ENCODE measurements at places on chromosomes 1 and 21.

DNA sequence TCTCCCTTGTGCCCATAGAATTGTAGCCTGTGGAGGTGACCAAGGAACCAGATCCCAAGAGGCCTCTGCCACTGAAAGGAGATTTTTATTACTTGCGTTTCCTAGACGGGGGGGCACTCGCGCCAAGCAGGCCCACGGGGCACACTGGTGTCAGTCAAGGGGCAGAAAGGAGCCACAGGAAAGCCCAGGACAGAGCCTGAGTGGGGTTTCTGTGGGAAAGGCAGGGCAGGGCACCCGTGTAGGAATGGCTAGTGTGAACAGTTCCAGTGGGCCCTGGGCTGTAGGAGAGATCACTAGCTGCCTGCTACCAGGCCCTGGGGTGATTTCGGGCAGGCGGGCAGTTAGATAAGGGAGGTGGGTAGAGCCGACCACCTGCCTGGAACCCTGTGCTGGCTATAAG is 70.8 kb downstream of the ADARB1 start:
- DNase-seq, result no peak

- DNase-seq, result no peak
Measured at GRCh38 chr21:45301521-45302081, 13.9 kb upstream of the POFUT2 start.

DNA sequence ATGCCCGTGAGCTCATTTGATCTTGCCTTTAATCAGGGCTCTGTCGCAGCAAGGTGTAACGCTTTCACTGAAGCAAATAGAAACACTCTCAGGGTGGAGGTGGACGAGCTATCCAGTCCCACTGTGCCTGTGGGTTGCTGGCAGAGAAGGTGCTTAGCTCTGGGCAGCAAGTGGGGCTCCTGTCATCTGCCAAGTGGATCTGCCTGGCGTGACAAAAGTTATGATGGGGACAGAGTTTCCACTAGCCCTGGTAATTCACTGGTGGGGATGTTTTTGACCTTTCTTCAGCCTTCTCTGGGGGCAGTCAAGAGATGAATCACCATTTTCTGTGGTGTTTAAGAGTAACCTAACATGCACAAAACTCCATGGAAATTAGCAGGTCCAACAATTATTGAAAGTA is 71.3 kb upstream of the EDEM3 start:
- no peak for DNase-seq

DNA sequence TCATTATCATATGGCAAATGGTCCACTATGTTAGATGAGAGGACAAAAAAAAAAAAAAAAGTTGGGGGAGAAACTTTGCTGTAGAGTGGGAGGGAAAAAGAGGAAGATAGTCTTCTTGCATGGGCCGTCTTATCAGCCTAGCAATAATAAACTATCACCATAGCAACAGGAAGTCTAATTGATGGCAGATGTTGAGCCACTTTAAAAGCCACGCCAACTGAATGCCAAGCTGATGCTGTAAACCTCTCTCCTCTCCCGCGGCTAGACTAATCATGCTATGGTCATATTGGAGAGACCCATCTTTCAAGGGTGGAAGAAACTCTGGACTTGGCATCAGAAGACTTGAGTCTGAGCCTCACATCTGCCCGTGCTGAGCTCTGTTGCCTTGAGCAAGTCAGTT is 122.2 kb upstream of the HOOK1 start:
- DNase-seq, result peak; percentile 90

GRCh38 chr1:24277420-24278169 is 41.6 kb upstream of the GRHL3 start:
- DNase-seq, result no peak

- DNase-seq, result peak; percentile 60
Measured at GRCh38 chr1:19454265-19455146, 30.8 kb downstream of the CAPZB start.

GRCh38 chr1:161172776-161173376 is 4.4 kb downstream of the B4GALT3 start:
- DNase-seq, result peak; percentile 70

GRCh38 chr1:240613356-240614142 is 1.6 kb upstream of the GREM2 start:
- no peak for DNase-seq

- no peak for DNase-seq
Measured at GRCh38 chr1:164622068-164622845, 63.3 kb downstream of the PBX1 start.

DNA sequence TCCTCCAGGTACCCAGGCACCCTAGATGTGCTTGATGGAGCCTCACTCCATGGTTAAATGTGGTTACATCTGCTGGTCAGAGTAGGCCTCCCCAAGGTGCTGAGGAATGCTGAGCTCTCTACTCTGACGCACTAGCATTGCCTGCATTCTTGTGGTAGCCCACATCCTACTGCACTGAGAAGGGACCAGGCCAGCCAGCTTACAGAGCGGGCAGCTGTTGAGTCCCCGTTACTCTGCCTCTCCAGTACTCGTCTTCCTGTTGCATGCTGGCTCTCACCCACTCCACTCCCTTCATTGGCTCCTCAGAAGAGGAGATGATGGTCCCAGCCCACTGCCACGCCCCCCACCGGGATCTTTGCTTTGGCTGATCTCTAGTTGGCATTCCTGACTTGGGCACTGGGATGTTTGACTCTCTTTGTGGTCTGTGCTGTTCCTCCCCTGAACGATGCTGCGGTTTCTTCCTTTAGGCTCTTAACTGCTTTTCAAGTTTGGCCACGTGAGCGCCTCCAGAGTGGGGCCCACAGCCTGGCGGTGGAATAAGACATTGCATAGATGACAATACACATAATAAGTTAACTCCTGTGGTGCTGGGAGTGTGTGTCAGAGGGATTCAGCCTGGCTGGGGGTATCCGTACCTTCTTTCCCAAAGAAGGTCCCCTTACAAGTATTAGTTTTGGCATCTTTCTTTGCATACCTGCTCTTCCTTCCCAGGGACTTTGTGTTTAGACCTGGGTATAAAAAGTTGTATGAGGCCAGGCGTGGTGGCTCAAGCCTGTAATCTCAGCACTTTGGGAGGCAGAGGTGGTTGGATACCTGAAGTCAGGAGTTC is 18.6 kb downstream of the AZIN2 start:
- DNase-seq, result peak; percentile 100

GRCh38 chr21:14754259-14754604 is 208.1 kb upstream of the SAMSN1 start:
- DNase-seq, result no peak

GRCh38 chr21:45950740-45951515 is 30.6 kb upstream of the COL6A1 start:
- no peak for DNase-seq

GRCh38 chr1:10940451-10940804 is 72.0 kb upstream of the TARDBP start:
- DNase-seq, result no peak

DNA sequence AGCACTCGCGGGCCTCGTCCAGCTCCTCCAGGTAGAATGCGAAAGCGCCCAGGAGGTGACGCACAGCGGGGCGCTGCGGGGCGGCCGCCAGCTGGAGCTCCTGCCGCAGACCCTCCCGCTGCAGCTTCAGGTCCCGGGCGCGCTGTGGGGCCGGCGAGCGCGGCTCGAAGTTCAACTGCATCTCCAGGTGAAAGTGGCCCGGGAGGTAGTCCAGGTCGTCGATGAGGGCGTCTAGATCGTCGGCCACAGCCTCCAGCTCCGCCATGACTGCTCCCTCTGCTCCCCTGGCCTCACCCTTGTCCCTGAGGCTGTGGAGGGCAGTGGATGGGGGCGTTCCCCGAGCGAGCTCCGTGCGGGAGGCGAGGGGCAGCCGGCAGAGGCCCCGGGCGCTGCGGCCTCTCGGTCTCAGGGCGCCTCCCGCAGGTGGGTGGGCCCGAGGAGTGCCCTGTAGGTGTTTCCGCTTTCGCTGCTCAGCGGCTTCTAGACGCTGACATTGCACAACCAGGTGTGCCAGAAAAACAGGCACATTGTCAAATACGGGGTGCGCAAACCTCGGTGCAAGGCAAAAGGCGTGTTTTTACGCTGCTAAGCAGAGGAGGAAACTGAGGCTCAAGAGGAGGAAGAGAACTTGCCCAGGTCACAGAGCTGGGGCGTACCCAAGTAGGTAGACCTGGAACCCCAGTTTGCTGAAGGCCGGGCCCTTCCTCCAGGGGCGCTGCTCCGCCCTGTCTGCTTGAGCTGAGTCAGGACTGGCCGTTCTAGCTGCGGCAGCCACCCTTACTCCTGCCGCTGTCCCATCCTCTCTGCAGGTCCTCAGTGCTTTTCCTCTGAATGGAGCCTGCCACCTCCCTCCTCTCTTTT is at the start of gene TTC22:
Gene TTC22, minus strand, starts transcription at position 425 of the 861 bp plus-strand sequence. Its CDS starts 160 bp downstream, at position 265.
- DNase-seq, result no peak

GRCh38 chr1:221719987-221720386 is 21.9 kb downstream of the DUSP10 start:
- DNase-seq, result no peak

DNA sequence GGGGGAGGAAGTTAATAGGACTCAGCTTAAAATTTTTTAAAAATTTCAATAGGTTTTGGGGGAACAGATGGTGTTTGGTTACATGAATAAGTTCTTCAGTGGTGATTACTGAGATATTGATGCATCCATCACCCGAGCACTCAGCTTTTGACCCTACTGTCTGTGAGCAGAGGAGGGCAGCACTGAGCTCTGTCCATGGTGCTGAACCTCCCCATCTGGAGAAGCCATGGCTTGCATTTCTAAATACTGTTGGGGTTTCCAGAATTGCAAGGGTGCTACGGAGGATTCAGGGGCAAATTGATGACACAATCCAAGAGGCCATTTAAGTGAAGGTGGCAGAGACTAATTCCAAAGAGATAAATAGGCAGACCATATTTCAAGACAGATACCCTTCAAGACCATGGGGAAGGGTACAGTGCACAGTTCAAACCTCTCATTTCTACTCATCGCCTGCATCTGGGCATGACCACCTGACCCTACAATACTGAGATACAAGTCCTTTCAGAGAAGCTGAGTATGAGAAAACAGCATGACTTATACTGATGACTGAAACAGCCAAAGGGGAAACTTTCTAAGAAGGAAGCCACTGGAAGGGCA is 17.2 kb downstream of the SYT2 start:
- DNase-seq, result peak; percentile 81

GRCh38 chr1:112253366-112253765 is 142.6 kb upstream of the CTTNBP2NL start:
- DNase-seq, result no peak

GRCh38 chr1:182569939-182570610 is 19.0 kb downstream of the RNASEL start:
- DNase-seq, result no peak

GRCh38 chr1:41658431-41659158 is 174.1 kb upstream of the EDN2 start:
- no peak for DNase-seq

DNA sequence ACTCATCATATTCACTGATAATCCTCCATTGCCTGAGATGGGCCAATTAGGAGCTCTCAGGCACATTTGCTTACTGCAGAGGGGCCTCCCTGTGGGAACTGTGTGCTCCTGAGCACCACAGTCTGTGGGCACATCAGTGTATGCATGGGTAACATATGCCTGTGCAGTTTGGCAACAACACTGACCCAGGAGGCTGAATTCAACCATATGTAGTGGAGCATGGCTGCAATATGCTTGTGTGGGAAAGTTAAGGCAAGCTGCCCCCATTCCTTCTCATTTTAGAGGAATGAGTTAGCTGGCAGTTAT is 11.8 kb upstream of the FMOD start:
- no peak for DNase-seq

GRCh38 chr1:246460406-246460805 is 46.7 kb downstream of the SMYD3 start:
- DNase-seq, result no peak

DNA sequence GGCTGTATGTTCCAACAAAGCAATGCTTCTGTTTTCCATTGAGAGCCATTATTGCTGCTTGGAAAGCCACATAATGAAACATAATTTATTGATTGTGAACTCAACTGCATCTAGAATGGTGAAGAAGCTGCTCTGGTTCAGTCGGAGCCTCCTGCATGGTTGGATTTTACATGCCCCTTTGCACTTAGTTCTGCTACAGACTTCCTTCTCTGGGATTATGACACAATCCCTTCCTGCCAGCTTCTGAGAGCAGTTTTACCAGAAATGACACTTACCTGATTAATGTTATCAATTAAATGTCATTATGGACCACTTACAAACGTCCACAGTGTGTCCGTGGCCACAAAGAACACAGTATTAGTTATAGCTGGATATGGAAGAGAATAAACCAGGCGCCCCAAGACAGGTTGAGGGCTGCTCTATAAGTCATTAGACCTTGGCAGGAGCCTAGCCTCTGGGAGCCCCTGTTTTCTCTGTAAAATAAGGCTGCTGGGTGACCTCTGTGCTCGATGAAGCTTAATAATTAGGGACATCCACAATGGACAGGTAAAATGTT is 7.0 kb upstream of the CD58 start:
- no peak for DNase-seq

GRCh38 chr1:174877208-174877673 is 122.5 kb upstream of the CACYBP start:
- no peak for DNase-seq

DNA sequence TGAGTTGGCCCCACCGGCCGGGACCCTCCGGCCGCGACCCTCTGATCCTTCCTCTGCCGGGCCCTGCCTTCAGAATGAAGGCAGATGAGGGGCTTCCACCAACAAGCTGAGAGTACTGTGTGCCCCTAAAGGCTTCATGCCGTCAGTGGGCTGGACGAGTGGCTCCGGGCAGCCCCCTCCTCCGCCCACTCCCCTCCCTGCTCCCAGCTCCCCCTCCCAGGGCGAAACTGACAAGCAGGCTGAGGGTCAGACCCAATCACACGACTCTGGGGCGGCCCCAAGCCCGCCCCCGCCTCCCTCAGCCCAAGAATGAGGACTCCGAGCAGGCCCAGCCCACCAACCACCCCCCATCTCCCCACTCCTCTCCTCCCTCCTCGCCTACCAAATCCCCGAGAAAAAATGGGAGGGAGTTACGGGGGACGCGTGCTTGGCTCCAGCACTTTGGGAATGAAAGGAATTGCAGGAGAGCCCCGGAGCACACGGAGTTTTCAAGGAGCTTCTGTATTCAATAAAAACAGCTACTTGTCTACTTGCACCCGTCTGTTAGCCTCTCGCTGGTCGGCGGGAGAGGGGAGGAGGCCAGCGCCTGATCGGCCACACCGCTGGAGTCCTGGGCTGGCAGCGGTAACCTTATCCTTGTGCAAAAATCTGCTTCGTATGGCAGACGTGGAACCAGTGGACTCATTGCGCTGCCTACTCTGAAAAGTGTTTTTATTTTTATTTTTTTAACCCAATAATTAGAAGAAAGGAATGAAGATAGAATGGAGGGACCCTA is at the start of gene COL11A1:
Gene COL11A1, minus strand, starts transcription at position 147 of the 775 bp plus-strand sequence. CDS start 344 bp downstream, outside the sequence.
- peak; percentile 40 for DNase-seq

DNA sequence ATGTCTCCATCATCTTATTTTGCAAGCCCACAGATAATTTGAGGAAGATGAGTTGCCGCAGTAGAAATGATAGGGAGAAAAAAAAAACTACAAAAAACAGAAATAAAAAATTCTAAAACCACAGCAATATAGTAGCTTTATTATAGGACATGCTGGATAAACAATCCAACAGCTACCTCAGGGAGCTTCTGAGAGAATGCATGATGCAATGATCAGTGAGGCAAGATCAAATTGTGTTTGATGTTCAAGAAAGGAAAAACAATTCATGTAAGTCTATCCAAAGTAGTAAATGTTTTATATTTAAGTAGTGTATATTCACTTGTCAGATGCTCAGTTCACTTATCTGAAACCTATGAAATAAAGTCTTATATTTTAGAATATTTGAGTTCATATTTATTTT is 6.7 kb downstream of the CR1L start:
- DNase-seq, result no peak

Data from mesenchymal stem cell (in vitro differentiated cells and primary cell).